RPMI7951 (cell line): ENCODE measurements at places on chromosomes 16 and 17. TPM values are rescaled to one million over a fixed set of nuclear protein-coding genes. Genes with fewer than 3 reads are reported as not detected.

KRT20 gene
- total RNA-seq: not detected in 2 replicates

DNA sequence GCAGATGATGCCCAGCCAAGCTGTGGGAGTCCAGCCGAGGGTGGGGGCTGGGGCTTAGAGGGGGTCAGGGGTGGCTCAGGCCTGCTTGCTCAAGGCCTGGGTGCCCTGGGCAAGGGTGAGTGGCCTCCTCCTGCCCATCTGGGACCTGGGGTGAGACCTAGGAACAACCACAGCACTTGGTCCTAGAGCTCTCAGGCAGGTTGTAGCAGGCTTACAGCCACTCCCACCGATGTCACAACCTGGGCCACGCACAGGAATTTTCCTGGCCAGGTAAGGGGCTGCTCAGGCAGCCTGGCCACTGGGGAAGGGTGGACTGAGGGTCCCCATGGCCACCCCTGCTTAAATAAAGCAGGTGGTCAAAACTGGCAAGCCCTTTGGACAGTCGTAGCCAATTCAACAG is 6.3 kb upstream of the SREBF1 start:
- no peak for DNase-seq

KCNJ18 gene
- not detected in 2 replicates for total RNA-seq

ASPHD1 gene
- total RNA-seq: 2.6 and 4.8 TPM in 2 replicates

DNA sequence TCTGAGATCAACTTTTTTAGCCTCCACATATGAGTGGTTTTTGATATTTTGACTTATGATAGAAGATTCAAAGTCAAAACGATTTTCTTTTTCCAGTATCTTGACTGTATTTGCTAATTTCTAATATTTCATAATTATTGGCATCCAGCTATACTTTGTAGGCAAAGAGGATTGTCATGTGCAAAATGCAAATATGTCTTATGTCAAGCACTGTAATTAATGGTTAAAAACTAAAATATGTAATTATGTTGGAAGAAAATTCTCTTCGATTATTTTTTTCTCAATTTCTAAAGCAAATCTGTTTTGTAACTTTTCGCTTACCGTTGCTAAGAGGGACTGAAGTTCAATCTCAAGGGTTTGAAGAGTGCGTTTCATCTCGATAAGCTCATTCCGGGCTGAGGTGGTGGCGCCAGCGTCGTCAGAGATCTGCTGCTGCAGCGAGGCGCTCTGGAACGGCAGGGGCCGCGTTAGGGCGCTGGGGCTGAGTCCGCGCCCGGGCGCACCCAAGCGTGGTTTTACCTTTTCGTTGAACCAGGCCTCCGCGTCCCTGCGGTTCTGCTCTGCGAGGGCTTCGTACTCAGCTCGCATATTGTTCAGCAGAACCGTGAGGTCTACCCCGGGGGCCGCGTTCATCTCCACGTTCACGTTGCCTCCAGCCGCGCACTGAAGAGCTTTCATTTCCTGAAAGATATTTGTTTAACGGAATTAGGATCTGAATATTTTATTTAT is 3.0 kb downstream of the KRT27 start:
- no peak for DNase-seq

BCAS3 gene
- 7.6 and 11.2 TPM in 2 replicates for total RNA-seq
